ENCODE measurements at places on chromosomes 2 and 18.

- DNase-seq = no peak
These were observed 62.4 kb upstream of the OTOF start for GRCh38 chr2:26540306-26540705.

- DNase-seq = no peak
These were observed 120.4 kb downstream of the KLHL29 start for GRCh38 chr2:23505218-23505983.

GRCh38 chr18:70284976-70285620, 3.7 kb upstream of the SOCS6 start:
- DNase-seq = no peak

DNA sequence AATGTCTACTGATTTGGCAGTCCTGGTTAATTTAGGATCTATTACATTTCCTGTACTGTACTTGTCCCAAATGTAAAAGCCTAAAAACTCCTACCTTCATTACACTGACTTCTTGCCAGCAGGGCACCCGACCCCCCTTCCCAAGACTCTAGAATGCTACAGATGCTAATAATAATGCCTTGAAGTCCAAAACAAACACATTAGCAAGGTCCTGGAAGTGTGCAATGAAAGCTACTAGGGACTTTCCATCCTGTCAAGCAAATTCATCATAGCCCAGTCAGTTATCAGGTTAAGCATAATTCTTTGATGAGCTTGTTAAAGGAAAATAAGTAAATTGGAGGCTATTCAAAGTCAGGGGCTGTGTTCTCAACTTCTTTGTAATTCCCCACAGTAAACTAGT, 115.3 kb upstream of the RBBP8 start:
- DNase-seq = no peak

- DNase-seq = no peak
These were observed 709.1 kb upstream of the CHAC2 start for GRCh38 chr2:53058526-53058925.

Data from stimulated activated CD4-positive, alpha-beta T cell treated with anti-CD3 and anti-CD28 coated beads, TNF-alpha, amount 100 ng/mL, for 24 hours (primary cell).